Osteoblast (primary cell): ENCODE measurements at places on chromosomes 11 and 22.
A peak's percentile ranks its signal among the peaks of the same experiment; 100 is the strongest.

DNA sequence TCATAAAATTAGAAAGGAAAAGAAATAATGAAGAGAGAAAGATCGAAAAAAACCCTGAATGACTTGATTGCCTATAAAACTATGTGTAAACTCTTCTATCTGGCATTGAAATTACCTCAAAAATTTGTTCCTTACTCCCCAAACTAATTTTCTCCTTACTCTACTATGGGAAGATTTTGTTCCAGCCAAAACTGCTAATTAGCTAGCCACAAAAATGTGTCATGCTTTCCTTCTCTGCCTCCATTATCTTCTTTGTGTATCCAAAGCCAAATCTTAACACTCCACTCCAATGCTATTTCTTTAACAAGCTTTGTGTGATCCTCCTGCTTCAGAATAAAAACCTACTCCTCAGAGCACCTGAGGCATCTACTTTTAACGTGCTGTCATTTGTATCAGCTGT is 831.2 kb downstream of the METTL15 start:
- no peak for DNase-seq

DNA sequence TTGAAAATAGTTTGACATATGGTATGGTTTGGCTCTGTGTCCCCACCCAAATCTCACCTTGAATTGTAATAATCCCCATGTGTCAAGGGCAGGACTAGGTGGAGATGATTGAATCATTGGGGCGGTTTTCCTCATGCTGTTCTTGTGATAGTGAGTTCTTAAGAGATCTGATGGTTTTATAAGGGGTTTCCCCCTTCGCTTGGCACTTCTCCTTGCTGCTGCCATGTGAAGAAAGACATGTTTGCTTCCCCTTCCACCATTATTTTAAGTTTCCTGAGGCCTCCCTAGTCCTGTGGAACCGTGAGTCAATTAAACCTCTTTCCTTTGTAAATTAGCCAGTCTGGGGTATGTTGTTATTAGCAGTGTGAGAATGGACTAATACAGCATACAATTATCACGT is 7.7 kb downstream of the KCTD21 start:
- DNase-seq: no peak

- DNase-seq: peak; percentile 56
Measured at GRCh38 chr22:44914026-44914721, 95.6 kb downstream of the PHF21B start.

GRCh38 chr11:9250139-9250582 is 15.0 kb downstream of the DENND5A start:
- peak; percentile 74 for DNase-seq

- DNase-seq: no peak
Measured at GRCh38 chr11:65810046-65810868, 23.4 kb downstream of the OVOL1 start.
